ENCODE measurements at places on chromosomes 1 and 21. TPM values are rescaled to one million over a fixed set of nuclear protein-coding genes. Genes with fewer than 3 reads are reported as not detected.

Gene NBPF11
- total RNA-seq = 5.1 TPM

Gene RAB3B
- 0.42 TPM for total RNA-seq

Gene NBPF6
- not detected for total RNA-seq

Gene ACKR1
- total RNA-seq = 315 TPM

Gene DCST2
- total RNA-seq = 0.11 TPM

Gene CLDN8
- not detected for total RNA-seq

Gene VAV3
- total RNA-seq = 5.8 TPM

Gene SLC1A7
- total RNA-seq = 3.7 TPM

Gene PROK1
- total RNA-seq = not detected

Gene IL19
- not detected for total RNA-seq

Gene OPRD1
- total RNA-seq = 0.23 TPM

Gene JAK1
- total RNA-seq = 132 TPM

Gene TFF3
- total RNA-seq = 2.5 TPM

Gene CGN
- 1.4 TPM for total RNA-seq

Gene KCNK2
- total RNA-seq = 3.3 TPM

Gene OR6P1
- total RNA-seq = not detected

Gene CRB1
- 0.83 TPM for total RNA-seq

Gene TFF2
- not detected for total RNA-seq

Gene HES3
- not detected for total RNA-seq

Gene CHIA
- not detected for total RNA-seq

Gene GPR61
- not detected for total RNA-seq

Gene ATAD3C
- 2.4 TPM for total RNA-seq

Gene SPRR1B
- total RNA-seq = not detected

Gene CLCA1
- not detected for total RNA-seq

Gene AGO3
- total RNA-seq = 21.0 TPM

Gene MMEL1
- 1.7 TPM for total RNA-seq

Gene TCHH
- 0.50 TPM for total RNA-seq

Gene FCGR2B
- 39.8 TPM for total RNA-seq

Gene GABPB2
- 24.2 TPM for total RNA-seq

Gene UCK2
- total RNA-seq = 33.7 TPM

Gene ELAPOR1
- 0.52 TPM for total RNA-seq

Gene HTR1D
- not detected for total RNA-seq

Gene LYPD8
- not detected for total RNA-seq

Gene S100A10
- total RNA-seq = 214 TPM

Gene EFNA4
- total RNA-seq = 0.83 TPM

Gene CRNN
- total RNA-seq = not detected

Gene CFAP126
- not detected for total RNA-seq

Gene TSSK3
- total RNA-seq = not detected

Gene TMOD4
- 1.5 TPM for total RNA-seq

Gene FMN2
- total RNA-seq = 2.5 TPM

Gene AGO4
- total RNA-seq = 32.8 TPM

Measured in esophagus muscularis mucosa (tissue), 4 donors.